Progenitor cell of endocrine pancreas (in vitro differentiated cells): ENCODE measurements at places on chromosomes 16 and 17. TPM values are rescaled to one million over a fixed set of nuclear protein-coding genes. Genes with fewer than 3 reads are reported as not detected.

DNA sequence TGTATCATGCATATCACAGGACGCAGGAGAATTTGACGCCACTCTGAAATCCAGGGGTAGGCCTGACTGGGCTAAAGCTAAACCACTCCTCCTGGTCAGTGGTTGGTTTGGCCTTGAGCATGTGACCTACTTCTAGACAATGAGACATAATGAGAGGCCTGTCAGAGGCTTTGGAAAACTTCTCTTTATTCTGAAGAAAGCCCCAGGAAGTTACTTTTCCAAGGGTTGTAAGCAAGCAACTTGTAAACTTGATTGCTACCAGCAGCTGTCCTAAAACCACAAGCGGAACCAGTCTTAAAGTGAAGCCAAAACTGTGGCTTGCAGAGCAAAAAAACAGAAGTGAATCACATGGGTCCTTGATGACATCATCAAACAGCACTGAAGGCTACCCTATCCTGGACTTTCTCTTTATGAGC, 138.2 kb upstream of the COX10 start:
- peaks cover 6% of the 10 kb centered on the region for H3K36me3 ChIP-seq
- H3K4me1 ChIP-seq = peaks cover 4% of the 10 kb centered on the region
- DNase-seq = no peak
- no peak overlapping the region for H3K4me3 ChIP-seq
- H3K27me3 ChIP-seq = no peaks in the 10 kb centered on the region

DNA sequence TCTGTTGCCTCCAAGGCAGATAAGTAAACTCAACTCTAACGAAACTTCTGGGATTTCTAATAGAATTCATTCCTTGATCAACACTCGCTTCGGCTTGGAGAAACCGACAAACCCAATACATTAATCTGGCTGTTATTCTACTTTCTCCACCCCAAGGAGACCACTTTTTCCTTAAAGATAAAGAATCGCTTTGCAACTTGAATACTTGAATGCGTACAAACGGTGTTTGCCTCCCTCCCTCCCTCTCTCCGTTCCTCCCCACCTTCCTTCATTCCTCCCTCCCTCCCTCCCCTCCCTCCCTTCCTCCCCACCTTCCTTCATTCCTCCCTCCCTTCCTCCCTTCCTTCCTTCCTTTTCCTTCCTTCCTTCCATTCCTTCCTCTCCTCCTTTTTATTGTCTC, 432.6 kb downstream of the HAPSTR1 start:
- no peak overlapping the region for H3K27ac ChIP-seq
- peaks cover 27% of the 10 kb centered on the region for H3K4me1 ChIP-seq
- no peak overlapping the region for H3K4me3 ChIP-seq
- no peak for DNase-seq
- H3K27me3 ChIP-seq = peaks cover 8% of the 10 kb centered on the region

Gene PMP22
- 0.93 and 1.2 TPM in 2 replicates for total RNA-seq

GRCh38 chr16:54136276-54136625, 150.3 kb downstream of the IRX3 start:
- no peak overlapping the region for H3K27ac ChIP-seq
- H3K27me3 ChIP-seq = peaks cover 11% of the 10 kb centered on the region
- no peak for DNase-seq
- H3K36me3 ChIP-seq = no peaks in the 10 kb centered on the region
- H3K4me3 ChIP-seq = no peak overlapping the region
- H3K4me1 ChIP-seq = peaks cover 10% of the 10 kb centered on the region

- H3K27ac ChIP-seq = peak overlapping the region; percentile 98
- peaks cover 19% of the 10 kb centered on the region for H3K4me1 ChIP-seq
- DNase-seq = peak; percentile 54
Measured at GRCh38 chr16:67562918-67563707, 787 bp downstream of the CTCF start.

GRCh38 chr16:66382966-66383299, 16.4 kb downstream of the CDH5 start:
- peaks cover 12% of the 10 kb centered on the region for H3K4me1 ChIP-seq
- no peaks in the 10 kb centered on the region for H3K36me3 ChIP-seq
- H3K27ac ChIP-seq = peak overlapping the region; percentile 87
- H3K27me3 ChIP-seq = no peaks in the 10 kb centered on the region
- no peak for DNase-seq

DNA sequence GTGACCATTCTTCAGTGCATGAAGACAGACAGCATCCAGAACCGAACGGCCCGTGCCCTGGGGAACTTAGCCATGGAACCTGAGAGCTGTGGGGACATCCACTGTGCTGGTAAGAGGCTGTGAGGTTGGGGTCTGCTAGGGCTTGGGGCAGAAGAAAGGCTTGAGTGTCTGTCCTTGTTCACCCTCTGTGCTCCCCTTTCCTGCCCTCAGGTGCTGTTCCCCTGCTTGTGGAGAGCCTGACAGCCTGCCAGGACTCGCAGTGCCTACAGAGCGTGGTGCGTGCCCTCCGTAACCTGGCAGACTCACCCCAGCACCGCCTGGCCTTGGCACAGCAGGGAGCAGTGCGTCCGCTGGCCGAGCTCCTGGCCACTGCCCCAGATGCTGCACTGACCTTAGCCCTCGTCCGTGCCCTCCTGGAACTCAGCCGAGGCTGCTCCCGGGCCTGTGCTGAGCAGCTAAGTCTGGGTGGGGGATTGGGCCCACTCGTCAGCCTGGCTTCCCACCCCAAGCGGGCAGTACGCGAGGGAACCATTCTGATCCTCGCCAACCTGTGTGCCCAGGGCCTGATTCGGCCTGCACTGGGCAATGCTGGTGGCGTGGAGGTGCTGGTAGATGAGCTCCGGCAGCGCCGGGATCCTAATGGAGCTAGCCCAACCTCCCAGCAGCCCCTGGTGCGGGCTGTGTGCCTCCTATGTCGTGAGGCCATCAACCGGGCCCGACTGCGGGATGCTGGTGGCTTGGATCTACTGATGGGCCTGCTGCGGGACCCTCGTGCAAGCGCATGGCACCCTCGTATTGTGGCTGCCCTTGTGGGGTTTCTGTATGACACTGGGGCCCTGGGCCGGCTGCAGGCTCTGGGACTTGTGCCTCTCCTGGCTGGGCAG, 2.9 kb downstream of the ARMC5 start:
- peaks cover 10% of the 10 kb centered on the region for H3K36me3 ChIP-seq
- peaks cover 9% of the 10 kb centered on the region for H3K4me1 ChIP-seq
- no peak for DNase-seq
- no peaks in the 10 kb centered on the region for H3K27me3 ChIP-seq
- H3K27ac ChIP-seq = no peak overlapping the region

GRCh38 chr17:50432125-50432762, 6.2 kb downstream of the ACSF2 start:
- H3K27ac ChIP-seq = no peak overlapping the region
- peaks cover 3% of the 10 kb centered on the region for H3K36me3 ChIP-seq
- H3K27me3 ChIP-seq = no peaks in the 10 kb centered on the region
- peaks cover 33% of the 10 kb centered on the region for H3K4me1 ChIP-seq

GRCh38 chr17:10618202-10618635, 38.9 kb downstream of the MYH3 start:
- H3K36me3 ChIP-seq = no peaks in the 10 kb centered on the region
- H3K27ac ChIP-seq = no peak overlapping the region
- H3K4me3 ChIP-seq = no peak overlapping the region
- H3K4me1 ChIP-seq = no peaks in the 10 kb centered on the region
- peaks cover 15% of the 10 kb centered on the region for H3K27me3 ChIP-seq

GRCh38 chr16:70604407-70605282, 41.7 kb upstream of the IL34 start:
- DNase-seq = no peak
- no peak overlapping the region for H3K27ac ChIP-seq
- no peak overlapping the region for H3K4me3 ChIP-seq
- H3K4me1 ChIP-seq = no peaks in the 10 kb centered on the region
- H3K36me3 ChIP-seq = no peaks in the 10 kb centered on the region

DNA sequence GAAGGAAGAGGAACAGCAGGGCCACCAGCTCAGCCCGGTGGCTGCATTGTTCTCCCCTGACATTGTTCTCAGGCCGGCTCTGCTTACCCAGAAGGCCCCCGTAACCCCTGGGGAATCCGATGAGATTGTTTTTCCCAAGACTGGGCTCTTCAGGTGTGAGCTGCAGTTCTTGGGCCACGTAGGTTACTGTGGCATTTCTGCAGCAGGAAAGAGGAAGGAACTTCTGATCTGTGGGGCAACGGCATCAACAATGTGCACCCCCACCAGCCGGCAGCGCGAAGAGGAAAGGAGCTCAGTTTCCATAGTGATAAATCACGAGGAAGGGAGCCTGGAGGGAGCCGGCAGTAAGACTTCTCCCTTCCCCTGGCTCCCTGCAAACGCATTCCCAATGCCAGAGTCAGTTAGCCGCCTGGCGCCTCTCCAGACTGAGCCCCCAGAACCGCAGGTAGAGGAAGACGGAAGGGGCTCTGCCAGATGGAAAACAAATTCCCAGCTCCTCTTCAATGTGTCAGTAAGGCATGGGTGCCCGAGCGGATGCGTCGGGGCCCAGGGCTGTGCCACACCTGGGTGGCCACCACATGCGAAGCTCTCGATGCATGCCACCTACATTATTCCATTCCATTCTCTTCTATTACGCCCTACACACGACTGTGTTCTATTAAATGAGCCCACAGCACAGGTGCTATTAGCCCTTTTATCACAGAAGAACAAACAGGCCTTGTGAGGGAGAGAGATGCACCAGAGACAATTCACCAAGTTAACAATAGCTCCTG, 21.5 kb upstream of the PECAM1 start:
- H3K27me3 ChIP-seq = no peaks in the 10 kb centered on the region
- DNase-seq = no peak
- peaks cover 12% of the 10 kb centered on the region for H3K4me1 ChIP-seq
- H3K36me3 ChIP-seq = no peaks in the 10 kb centered on the region

DNA sequence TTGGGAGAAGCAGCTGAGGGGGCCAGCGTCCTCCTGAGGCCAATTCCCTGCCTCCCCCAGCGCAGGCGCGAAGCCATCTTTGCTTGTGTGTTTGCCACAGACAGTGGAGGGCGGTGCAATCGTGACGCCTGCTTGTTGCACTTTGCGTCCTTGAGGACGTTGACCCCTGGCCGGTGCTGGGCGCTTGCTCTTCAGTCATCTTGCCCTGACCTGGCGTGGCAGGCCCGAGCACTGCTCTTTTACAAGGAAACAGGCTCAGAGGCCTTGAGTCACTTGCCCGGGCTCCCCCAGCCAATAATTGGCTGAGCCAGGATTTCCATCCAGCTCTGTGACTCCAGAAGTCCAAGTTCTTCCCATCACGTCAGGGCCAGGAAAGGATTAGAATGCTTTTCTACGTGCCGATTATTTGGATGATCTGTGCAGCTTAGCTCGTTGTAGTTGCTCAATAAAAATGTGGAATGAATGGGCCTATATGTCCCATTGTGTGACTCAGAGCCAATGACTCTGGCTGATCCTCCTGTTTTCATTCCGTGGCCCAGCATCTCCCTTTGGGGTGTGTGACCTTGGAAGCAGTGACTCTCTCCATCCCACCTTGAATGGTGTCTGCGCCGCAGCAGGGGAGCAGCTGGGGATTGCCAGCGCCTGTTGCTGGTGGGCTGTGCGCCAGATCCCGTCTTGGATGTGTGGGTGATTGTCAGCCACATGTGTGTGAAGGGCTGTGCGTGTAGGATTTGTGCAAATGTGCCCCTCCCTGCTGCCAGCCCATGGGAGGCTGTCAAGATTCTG, 214.1 kb downstream of the SEC14L1 start:
- H3K4me3 ChIP-seq = no peak overlapping the region
- no peaks in the 10 kb centered on the region for H3K4me1 ChIP-seq
- DNase-seq = no peak
- H3K27ac ChIP-seq = no peak overlapping the region
- no peaks in the 10 kb centered on the region for H3K36me3 ChIP-seq

DNA sequence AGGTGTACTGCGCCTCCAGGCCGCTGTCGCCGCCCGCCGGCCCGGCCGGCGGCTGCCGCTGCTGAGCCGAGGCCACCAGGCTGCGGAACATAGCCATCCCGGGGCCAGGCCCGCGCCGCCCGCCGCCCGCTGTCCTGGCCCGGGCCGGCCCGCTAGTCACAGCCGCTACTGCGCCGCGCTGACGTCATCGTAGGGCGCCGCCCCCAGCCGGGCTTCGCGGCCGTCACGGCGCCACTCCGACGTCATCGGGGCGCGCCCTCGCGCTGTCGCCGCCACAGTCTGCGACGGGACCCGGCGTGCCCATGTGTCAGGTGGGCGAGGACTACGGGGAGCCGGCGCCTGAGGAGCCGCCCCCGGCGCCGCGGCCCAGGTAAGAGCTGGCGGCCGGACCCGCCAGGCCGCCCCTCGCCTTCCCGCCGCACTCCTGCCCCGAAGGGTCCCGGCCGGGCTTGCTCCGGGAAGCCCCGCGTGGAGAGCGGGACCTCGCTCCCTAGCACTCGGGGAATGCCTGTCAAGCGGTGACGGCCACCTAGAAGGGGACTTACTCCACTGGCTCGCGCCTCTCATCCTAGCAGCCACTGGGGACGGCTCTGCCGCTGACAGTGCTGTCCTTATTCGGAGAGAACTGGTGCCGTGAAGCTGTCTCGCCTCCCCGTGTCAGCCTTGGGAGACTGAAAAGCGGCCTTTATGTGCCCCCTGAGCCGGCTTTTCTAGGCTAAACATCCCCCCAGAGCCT, at the start of the genes CTU2 and RNF166:
CTU2 (plus strand) TSS at position 275 of the 736 bp plus-strand sequence; CDS start at position 303, 28 bp downstream.
RNF166 (minus strand) TSS at position 180 of the 736 bp plus-strand sequence; CDS start at position 97, 83 bp downstream.
- H3K4me1 ChIP-seq = peaks cover 13% of the 10 kb centered on the region
- peak; percentile 84 for DNase-seq
- peak within 1 kb of the TSS; percentile 81 for H3K4me3 ChIP-seq
- H3K27ac ChIP-seq = peak within 1 kb of the TSS; percentile 77
- H3K36me3 ChIP-seq = no peaks in the 10 kb centered on the region

- no peaks in the 10 kb centered on the region for H3K4me1 ChIP-seq
- no peaks in the 10 kb centered on the region for H3K36me3 ChIP-seq
- peak; percentile 71 for DNase-seq
- H3K27me3 ChIP-seq = peaks cover 28% of the 10 kb centered on the region
- no peak overlapping the region for H3K27ac ChIP-seq
- H3K4me3 ChIP-seq = no peak overlapping the region
Measured at GRCh38 chr17:43994272-43995149, 9.9 kb upstream of the NAGS start.
